ENCODE measurements at places on chromosomes 12 and 14.

- DNase-seq = no peak
Observed at GRCh38 chr14:61713724-61714437, 18.6 kb downstream of the HIF1A start.

GRCh38 chr14:37143475-37143874 lies 28.9 kb downstream of the SLC25A21 start:
- no peak for DNase-seq

DNA sequence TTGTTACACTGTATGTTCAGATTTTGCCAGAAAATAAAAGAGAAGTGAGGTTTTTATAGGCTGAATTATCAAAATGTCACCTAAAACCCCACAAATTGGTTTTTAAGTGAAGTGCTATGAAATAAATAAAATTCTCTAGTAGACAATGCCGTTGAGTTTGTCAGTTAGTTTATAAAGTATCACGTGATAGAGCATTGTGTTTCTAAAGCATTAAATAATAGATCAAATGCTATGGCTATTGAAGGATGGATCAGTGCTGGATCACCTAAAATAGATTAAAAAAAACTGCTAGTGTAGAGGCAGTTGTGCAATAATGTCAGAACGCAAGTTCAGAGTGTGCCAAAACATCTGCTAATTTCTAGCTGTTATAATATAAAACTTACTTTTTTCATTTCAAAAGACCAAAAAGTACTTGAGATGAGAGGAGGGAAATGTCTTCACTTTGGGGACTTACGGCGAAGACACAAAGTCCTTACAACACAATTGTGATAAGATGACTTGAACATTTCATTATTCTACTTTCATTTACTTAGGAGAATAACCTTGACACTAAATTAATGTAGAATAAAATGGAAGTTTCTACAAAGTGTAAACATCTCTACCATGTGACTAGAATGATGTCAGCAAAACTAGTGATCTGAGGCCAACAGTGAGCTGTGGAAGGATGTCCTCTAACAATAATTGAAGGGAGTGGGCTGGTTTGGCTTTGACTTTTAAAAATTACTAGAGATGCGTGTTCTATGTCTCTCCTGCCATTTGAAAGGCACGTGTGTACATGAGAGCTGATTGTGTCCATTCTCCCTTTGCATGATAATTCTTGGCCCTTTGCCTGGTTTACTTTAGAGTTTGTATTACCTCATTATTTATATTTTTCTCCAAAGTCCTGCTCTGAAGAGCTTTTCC lies 154.4 kb upstream of the PDE3A start:
- DNase-seq = no peak

GRCh38 chr12:85179680-85180270 lies 100.2 kb upstream of the ALX1 start:
- no peak for DNase-seq

- peak; percentile 67 for DNase-seq
Observed at GRCh38 chr14:63454863-63455622, 88.1 kb downstream of the PPP2R5E start.

Data from myocyte (in vitro differentiated cells).